ENCODE measurements at places on chromosomes 4 and X.

DNA sequence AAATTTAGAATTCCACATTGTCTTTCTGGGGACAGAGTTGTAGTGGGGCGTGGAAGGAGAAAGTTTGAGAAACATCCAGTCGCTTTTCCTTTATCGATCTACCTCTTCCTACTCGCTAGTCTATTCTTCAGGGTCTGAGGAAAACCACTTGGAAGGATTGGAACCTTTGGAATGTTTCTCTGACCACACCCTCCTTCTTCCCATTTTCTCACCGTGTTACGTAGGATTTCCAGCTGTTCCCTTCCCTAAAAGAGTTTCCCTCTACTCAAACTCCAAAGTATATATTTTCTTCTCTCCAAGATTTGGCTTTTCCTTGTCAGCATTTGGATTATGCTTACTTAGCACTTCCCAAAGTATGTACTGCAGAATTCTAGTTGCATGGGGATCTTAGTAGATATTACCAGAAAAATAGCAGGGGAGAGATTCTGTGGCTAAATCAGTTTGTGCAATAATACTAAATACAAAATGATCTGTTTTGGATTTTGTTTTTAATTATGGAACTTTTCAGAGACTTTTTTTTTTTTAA is 4.9 kb downstream of the ENPEP start:
- DNase-seq, result no peak

GRCh38 chr4:95220205-95221175 is 328.3 kb downstream of the UNC5C start:
- DNase-seq, result no peak

DNA sequence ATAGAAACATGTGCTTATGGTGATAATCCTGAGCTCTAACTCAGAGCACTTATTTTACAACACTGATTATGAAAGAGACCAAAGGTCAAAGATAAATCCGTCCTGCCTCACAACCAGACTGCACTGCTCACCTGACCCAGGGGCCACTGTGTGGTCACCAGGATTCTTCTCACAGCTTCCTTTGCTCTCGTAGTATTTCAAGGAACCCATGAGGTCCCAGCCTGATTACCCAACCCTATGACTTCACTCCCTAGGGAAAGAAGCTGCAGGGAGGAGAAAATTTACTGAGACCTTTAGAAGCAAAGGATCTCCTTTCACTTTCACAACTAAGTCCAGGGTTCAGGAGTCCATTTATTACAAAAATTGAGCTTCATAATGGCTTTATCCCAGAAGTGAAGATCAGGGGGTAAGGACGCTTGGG is 9.6 kb downstream of the SLC25A5 start:
- no peak for DNase-seq

DNA sequence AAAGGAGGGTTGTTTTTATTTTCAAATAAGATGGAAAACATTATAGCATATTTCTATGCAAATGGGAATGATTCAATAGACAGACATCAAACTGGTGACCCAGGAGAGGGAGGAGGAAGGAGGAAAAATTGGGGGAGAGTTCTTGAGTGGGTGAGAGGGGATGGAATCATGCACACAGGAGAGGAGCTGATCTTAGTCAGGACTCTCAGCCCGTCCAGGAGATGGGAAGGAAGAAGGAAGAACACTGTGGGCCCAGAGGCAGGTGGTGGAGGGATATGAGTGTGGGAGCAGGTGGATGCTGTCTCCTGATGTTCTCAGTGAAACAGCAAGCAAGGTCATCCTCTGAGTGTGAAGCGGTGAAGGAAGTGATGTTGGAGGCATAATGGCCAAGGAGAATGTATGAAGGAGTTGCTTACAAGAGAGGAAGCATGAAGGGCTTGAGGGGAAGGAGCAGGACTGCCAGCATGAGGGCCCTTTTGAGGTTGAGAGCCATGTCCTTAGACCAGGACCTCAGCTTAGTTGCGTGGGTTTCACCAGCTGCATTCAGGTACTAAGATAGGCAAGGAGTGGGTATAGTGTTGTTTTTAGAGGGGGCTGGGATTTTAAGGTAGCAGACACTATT is 161.7 kb upstream of the NAP1L5 start:
- no peak for DNase-seq

GRCh38 chrX:12330841-12331240 is 192.6 kb downstream of the FRMPD4 start:
- no peak for DNase-seq

- DNase-seq, result no peak
These were observed 52.6 kb upstream of the PABPC1L2A start for GRCh38 chrX:73131877-73132276.

GRCh38 chr4:118746251-118746919 is 61.2 kb downstream of the METTL14 start:
- no peak for DNase-seq

DNA sequence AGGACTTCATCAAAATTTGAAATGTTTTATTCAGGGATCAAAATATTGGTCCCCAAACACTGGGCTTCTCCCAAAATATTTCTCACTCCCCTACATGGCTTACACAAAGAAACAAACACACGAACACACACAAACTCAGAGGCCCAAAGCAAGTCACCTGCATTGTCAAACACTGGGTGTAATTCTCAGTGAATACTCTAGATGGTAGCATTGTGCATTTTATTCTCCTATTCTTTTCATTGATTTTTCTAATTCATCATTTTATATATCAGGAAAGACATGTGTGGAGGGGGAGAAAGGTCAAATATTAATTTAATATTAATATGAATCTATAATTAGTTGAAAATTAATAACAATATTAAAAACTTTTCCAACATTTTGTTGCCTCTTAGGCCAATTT is 72.3 kb upstream of the TNMD start:
- no peak for DNase-seq

GRCh38 chrX:151984328-151984727 is 9.9 kb upstream of the GABRE start:
- no peak for DNase-seq

DNA sequence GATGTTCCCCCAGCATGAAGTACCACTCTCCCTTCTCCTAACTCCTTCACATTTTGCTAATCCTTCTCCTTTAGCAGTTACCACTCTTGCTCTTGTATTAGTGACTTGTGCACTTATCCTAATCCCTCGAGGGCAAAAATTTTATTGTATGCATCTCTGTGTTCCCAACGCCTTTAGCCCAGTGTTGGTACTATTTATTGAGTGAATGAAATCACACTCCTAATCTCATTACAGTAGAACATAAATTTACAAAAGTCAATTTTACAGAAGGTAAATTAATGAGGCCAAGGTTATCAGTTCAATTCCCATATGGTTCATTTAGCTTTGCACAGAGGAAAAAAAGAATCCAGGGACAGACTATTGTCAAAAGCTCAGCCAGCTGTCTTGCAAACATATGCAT is 178.4 kb downstream of the NR3C2 start:
- DNase-seq, result no peak

GRCh38 chrX:123425904-123426303 is 241.8 kb downstream of the GRIA3 start:
- DNase-seq, result no peak

- no peak for DNase-seq
These were observed 612.2 kb downstream of the DMD start for GRCh38 chrX:32599156-32599555.

Measured in activated CD4-positive, CD25-positive, alpha-beta regulatory T cell (primary cell).